Kidney glomerular epithelial cell (primary cell): ENCODE measurements at places on chromosomes 2 and 18.
A peak's percentile ranks its signal among the peaks of the same experiment; 100 is the strongest.

GRCh38 chr2:143694335-143694734 is 565.1 kb downstream of the ARHGAP15 start:
- DNase-seq: no peak

DNA sequence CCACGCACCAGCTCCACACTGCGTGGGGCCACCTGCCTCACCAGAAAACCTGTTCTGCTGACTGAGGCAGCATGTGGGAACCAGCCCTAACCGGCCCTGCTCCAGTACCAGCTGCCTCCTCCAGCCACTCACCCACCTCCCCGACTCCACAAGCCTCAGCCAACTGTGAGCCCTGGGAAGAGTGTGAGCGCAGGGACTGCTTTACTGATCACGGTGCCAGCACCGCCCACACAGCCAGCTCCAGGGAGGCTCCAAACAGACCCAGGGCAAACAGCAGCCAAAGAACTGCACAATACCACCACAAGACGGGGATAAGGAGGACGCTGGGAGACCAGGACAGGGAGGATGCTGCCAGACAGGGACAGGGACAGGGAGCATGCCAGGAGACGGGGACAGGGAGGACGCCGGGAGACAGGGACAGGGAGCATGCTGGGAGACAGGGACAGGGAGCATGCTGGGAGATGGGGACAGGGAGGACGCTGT is 28.4 kb downstream of the EIPR1 start:
- DNase-seq: no peak

DNA sequence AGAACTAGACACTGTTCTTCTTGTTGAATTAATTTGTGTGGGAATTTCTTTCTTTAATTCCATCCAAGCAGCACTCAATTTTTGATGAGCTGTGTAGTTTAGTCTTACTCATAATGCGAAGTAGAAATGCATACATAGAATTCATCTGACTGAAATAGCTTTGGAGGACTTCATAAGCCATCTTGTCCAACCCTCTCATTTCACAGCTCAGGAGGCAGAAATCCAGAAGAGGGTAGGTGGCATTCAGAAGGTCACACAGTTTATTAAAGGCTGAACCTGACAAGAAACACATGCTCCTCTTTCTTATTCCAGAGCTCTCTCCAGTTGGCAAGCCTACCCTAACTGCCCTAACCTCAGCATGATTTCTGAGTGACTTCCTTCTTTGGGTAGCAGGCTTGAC is 169.2 kb upstream of the NOSTRIN start:
- no peak for DNase-seq

- no peak for DNase-seq
Measured at GRCh38 chr2:103288696-103289095, 526.9 kb downstream of the TMEM182 start.

DNA sequence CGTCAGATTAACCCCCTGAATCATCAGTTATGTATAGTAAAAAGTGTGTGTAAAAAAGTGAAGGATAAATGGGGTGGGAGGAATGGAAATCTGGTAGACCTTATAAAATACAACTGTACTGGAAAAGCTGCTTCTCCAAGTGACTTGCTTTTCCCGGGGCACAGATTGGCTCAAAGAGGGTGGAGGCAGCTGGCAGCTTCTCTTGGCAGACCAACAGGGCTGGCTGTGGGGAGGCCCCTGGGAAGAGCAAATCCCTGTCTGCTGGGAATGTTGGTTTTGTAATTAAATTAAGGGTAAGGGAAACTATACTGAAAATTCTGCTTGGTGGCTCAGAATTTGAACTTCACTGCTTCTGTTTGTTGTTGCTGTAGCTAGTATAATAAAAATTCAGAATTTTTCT is 154.2 kb upstream of the DLX2 start:
- DNase-seq: no peak

DNA sequence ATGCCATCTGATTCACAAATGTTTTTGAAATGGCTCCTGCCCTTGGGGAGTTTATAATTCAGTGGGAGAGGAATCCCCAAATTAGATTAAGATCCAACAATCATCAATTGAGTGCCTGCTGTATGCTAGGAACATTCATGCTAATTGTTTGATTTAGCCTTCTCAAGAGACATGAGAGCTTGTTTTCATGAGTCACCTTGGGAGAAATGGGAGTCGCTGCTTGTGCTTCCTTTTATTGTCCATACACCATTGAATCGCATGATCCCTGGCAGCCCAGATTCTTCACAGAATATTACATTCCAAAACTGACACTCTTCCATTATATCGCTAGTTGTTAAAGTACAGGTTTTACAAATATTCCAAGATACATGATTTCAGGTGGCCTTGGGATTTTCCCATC is 106.0 kb upstream of the MAP3K20 start:
- peak; percentile 1 for DNase-seq

DNA sequence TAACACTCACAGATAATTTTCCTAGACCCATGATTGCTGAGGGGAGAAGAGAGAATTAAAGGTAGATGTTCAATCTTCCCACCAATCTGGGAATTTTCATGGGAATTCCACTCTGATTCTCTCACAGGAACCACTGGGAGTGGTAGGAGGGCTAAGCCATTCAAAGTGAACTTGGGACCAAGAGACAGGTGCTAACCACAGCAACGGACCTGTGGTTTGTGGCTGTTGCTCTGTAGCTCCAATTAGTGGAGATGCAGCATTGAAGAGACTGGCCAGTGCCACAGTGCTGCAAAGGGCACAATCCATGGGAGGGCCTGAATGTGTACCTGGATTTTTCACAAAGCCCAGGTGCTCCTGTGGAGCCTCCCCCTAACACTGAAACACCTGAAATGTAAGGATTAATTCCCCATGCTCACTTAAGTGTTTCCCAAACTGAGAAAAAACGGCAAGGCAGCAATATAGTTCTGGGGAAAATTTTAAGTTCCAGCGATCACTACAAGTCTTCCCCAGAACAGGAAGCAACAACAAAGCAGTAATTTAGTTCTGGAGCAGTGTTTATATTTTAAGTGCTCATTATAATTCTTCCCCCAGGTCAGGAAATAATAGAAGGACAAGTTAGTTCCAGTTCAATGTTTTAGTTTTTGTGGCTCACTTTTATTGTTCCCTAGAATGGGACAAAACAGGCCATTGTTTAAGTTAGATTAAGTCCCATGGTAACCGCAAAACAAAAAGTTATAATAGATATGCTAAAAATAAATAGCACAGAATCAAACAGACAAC is 1045.8 kb downstream of the CNTNAP5 start:
- DNase-seq: no peak

GRCh38 chr2:107187870-107188269 is 301.9 kb upstream of the ST6GAL2 start:
- no peak for DNase-seq

GRCh38 chr2:109486711-109487535 is 126.8 kb downstream of the SEPTIN10 start:
- DNase-seq: peak; percentile 31

DNA sequence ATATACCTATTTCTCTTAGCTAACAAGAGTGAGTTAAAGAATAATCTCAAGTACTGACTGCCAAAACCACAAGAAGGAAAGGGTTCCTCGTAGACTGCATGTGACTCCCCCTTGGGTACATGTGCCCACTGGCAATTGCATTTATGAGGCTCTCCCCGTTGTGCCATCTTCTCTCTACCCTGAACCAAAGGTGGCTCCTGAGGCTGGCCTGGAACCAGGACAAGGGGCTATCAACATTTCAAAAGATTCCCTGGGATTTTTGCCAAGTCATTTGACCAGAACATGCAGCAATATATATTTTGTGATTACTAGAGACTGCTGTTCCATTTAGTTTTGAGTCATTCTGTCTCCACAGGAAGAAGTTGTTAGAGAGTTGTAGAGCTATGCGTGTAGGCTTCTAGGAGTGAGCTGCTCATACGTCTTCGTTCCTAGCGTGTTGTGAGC is 45.8 kb downstream of the LAMA3 start:
- DNase-seq: peak; percentile 92

GRCh38 chr2:157259960-157260359 is 2.5 kb downstream of the GALNT5 start:
- no peak for DNase-seq

GRCh38 chr2:573025-573424 is 104.2 kb downstream of the TMEM18 start:
- no peak for DNase-seq
